ENCODE measurements at places on chromosomes 12 and 14.

- DNase-seq, result no peak
Observed at GRCh38 chr12:58787021-58787760, 133.1 kb downstream of the LRIG3 start.

GRCh38 chr12:69835081-69835480 is 10.1 kb downstream of the MYRFL start:
- no peak for DNase-seq

- DNase-seq, result no peak
Observed at GRCh38 chr14:36827861-36828260, 166.2 kb downstream of the PAX9 start.

DNA sequence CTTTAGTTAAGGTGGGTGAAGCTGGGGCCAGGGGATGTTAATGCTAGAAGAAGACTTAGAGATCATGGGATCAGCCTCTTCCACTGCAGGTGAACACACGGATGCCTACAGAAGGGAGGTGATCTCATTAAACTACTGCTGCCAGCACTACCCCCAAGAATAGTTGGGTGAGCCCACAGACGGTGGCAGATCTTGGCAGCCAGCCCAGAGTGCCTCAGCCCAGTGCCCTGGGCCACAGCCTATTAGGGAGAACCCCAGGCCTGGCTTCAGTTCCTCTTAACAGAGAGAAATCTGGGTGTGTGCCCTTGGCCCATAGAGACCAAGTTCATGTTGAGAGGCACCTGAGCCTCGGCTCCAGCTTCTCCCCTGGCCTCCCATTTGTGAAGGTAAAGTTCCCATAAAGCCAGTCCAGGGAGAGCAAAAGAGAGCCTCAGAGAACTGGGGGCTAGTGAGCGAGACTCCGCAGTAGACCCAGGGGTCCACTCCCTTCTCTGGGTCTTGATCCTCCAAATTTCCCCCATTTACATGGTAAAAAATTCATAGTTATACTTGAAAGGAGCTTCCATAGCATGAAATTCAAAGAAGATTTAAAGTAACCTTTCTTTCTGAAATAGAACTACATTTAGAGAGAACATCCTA is 125.0 kb upstream of the CCND2 start:
- no peak for DNase-seq

GRCh38 chr14:41072776-41073175 is 533.9 kb upstream of the LRFN5 start:
- no peak for DNase-seq

Measured in stimulated activated CD4-positive, alpha-beta T cell treated with anti-CD3 and anti-CD28 coated beads, Interleukin-1b, Interleukin-23, amount 100 ng/mL, for 1 hour (primary cell).